ENCODE measurements at places on chromosomes 16 and 17.

DNA sequence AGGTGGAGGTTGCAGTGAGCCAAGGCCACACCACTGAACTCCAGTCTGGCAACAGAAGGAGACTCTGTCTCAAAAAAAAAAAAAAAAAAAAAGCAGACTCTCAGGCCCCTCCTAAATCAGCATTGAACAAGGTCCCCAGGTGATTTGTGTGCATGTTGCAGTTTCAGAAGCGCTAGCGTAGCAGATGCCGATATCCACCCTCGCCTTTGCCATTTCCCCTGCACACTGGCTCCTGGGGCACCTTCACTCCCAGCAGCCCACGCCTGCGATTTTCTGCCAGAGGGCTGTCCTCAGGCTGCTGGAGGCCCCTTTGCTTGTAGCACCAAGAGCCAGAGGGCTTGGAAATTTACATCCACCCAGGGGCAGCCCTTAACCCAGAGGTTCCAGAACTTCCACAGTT, 95.6 kb downstream of the WSCD1 start:
- DNase-seq, result no peak

DNA sequence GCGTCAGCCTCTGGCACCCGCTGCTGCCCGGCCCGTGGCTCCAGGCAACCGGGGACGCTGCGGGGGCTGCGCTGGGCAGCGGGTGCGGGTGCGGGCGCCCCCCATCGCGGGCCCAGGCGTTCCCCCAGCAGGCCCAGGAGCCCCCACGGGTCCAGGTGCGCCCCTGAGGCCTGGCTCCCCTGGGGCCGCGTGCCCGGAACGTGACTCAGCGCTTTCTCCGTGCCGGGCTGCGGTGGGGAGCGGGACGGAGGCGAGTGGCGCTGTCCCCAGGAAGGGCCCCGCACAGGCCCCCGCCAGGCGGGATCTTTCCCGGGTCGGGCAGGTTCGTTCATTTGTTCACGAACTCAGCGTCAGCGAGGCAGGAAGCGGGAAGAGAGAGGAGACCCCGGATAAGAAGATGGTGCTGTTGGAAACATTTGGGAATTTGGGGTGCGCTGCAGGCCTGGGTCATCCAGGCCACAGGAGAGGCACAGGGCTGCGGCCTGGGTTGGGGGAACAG, 18.4 kb upstream of the EXOC7 start:
- peak; percentile 28 for DNase-seq

DNA sequence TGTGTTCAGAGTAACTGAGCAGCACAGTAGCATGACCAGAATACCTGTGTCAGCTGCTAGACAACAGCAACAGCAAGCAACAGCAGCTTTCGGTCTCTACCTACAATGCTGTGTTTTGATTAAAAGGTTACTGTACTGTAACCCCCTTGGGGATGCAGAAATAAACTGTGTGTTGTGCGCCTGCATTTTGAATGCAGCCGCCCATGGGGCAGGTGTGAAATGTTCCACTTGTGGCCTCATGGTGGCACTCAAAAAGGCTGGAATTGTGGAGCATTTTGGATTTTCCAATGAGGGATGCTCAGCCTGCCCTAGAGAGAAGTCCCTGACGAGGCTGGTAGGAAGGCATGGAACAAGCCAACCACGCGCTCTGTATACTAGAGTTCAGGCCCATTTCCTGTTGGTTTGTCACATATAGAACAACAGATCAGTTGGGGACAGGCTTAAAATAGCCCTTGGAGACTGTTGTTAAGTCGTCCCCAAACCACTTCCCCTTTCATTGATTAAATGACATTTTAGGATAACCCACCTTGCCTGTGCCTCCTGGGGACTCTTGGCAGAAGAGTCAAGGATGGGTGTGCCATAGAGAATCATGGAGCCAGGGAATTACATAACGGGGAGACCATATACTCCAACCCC, 27.1 kb downstream of the SCPEP1 start:
- peak; percentile 33 for DNase-seq

- no peak for DNase-seq
Measured at GRCh38 chr16:58013201-58013956, 12.2 kb downstream of the USB1 start.

- no peak for DNase-seq
Measured at GRCh38 chr17:36808180-36808661, 129.1 kb upstream of the LHX1 start.

- no peak for DNase-seq
Measured at GRCh38 chr17:79050551-79050950, 24.1 kb upstream of the ENGASE start.

DNA sequence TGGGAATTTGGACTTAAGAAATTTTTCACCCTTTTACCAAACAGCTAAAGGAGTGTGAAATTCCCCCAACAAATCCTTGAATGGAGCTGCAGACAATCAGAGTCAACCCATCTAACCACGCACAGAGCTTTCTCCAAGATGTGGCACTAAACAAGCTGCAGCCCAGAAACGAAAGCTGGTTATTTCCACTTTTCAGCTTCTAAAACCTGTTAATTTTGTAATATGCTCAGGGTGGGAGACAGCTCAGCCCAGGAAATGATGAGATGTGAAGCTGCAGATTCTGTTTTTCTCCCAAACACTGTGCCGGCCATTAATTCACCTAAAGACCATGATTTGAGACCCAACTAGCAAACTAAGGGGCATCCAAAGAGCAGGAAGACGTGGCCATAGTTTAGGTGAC, 33.2 kb upstream of the ABR start:
- DNase-seq, result no peak

DNA sequence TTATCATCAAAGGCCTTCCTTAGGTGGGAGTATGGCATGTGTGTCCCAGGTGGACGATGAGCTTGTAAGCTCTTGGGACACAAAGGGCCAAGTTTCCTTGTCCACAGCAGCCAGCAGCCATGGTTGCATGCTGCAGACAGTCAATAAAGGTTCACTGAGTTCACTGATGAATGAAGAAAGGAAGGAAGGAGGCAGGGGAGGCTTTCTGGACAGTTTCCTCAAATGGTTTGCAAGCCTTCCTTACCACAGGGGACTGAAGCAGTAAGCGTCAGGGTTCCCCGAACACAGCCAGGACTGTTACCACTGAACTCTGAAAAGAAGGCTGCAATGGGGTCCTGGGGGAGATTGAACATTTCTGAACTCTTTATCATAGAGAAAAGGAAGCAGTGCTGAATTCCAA, 111.1 kb downstream of the GAS7 start:
- no peak for DNase-seq

DNA sequence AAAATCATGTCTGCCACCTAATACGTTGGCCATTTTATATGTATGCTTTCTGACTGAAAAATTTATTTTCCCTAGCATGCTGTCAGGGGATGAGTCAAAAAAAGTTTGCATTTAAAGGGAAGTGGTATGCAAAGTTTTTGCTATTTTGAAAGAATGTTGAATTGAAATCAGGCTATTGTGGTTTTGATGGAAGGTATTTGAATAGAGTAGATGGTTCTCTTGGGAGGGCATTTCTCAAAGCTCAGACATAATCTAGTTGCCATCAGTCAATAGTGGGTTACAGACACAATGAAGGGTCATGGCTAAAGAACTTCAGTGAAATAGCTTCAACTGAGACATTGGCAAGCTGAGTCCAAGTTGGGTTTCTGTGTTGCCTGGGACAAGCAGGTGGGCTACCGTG, 102.4 kb downstream of the MAP2K6 start:
- no peak for DNase-seq

GRCh38 chr16:12837291-12837690, 33.6 kb upstream of the CPPED1 start:
- no peak for DNase-seq

DNA sequence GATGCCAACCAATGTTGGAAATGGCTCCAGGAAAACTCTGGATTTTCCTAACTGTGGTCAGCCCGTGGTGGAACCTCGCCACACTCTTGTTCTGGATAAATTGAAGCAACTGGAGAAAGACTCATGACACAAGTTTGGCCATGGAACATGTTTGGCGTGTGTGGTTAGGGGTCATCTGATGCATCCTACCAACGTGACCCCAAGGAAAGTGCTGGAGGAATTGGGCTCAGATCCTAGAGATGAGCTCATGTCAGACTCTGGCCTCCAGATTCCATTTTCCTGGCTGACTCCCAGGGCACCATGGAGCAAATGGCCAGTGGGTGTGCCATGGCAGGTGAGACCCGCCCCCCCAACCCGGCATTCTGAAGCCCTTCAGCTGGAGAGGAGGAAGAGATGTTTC, 58.5 kb downstream of the CACNG5 start:
- no peak for DNase-seq

- no peak for DNase-seq
Measured at GRCh38 chr16:87264634-87265033, 52.6 kb downstream of the C16orf95 start.

GRCh38 chr16:49856672-49857330, 889 bp upstream of the ZNF423 start:
- peak; percentile 30 for DNase-seq

DNA sequence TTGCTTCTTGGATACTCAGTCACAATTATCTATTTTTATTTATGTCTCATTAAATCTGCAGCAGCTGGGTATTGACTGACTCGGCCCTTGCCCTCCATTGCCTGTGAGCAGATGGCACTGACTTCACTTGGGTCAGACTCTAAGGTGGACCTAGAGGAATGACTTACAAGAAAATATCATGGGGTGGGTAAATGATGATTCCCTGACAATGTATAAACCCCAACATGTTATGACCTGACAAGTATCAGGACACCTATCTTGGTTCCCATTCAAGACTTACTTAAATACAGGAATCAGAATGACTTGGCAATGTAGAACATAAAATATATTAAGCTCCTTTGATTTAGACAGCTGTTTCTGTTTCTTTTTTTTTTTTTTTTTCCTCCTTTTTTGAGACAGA, 953.5 kb downstream of the CDH11 start:
- no peak for DNase-seq

DNA sequence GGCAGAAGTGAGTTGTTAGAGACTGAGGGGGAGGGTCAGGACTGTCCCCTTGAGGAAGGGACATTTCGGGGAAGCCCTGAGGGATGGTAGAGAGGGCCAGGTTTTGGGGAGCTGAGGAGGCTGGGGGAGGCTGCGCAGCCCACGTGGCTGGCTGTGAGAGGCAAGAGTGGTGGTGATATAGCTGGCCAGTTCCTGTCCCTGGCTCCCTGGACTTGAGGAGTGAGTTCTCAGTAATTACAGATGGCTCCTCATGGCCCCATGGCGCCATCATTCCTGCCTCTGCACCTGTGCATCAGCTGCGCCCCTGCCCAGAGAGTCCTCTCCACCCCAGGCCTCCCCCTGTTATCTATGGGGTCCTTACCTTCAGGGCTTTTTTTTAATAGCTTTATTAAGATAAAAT, 30.3 kb downstream of the MPRIP start:
- no peak for DNase-seq

GRCh38 chr16:88883946-88884345, 17.5 kb upstream of the PABPN1L start:
- DNase-seq, result no peak

DNA sequence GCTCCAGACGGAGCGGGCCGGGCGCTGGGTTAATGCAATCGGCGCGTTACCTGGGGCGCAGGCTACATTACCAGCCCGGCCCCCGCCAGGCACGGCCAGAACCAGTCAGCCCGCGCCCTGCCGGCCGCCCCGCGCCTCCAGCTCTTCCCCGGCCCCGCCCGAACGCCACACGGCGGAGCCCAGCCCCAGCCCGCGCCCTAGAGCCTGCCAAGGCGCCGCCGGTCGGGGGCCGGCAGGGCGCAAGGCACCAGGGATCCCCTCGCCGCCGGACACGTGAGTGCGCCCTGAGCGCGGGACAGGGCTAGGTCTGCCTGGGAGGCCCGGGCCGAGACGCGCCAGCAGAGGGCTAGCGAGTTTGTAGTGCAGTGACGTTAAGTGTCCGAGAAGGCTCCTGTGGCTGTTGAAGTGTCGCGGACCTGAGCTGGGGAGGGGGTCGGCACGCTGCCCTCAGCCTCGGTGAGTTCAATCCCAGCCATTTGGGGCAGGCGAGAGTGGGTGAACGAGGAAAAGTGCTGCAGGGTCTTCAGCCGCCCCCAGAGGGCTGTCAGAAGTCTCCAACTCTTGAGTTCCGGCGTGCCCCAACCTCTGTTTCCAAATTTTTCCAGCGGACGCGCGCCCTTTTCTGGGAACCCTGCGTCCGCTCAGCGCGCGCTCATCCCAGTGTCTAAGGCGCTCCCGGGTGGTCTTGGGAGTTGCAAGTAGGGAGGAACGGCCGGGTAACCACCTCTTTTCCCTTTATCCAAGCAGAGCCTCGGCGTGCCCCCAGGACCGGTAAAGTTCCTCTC, at the start of gene SLC6A2:
Gene SLC6A2 (plus strand): TSS at position 92 of the 785 bp plus-strand sequence. CDS start 707 bp downstream, outside the sequence.
- DNase-seq, result no peak

GRCh38 chr17:79993390-79994227, 42.1 kb downstream of the TBC1D16 start:
- peak; percentile 21 for DNase-seq

- no peak for DNase-seq
Measured at GRCh38 chr16:5415123-5415522, 317.5 kb upstream of the EEF2KMT start.

DNA sequence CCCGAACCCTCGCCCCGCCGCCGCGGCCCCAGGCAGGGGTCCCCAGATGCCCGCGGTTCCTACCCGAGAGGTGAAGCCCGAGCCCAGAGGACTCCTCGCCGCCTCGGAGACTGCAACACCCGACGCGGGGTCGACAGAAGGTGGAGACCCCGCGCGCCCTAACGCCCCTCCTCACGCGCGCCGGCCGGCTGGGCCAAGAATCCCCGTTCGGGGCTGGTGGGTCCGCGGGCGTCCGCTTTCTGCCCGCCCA, 515 bp downstream of the SUMO2 start:
- no peak for DNase-seq

DNA sequence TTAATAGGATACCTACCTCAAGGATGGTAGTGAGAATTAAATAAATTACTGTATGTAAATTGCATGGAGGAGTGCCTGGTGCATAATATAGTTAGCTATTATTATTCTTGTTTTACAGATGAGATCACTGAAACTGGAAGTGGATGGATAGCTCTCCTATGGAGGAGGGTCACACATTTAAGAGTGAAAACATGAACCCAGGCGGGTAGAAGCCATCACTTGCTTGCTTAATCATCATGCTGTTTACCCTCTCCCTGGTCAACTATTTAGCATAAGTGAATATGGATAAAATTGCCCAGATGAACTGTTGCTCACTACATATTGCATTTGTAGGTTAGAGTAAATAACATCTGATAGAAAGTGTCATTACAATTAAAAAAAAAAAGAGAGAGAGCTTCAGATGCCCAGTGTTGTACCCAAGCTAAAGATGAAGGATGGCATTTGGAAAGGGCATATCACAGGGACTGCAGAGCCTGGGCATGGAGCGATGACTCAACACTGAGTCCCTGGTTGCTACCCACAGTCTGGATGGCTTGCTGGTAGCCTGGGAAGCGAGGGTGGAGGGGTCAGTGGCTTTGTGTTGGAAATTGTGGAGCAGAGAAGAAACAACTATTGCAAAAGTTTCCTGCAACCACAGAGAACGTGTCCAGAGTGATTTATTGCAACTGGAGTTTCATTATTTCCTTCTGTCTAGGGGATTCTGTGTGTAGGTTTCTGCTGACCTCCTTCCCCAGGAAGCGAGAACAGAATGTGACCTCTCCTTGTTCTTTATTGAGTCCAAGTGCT, 414.4 kb downstream of the SHISA9 start:
- no peak for DNase-seq

DNA sequence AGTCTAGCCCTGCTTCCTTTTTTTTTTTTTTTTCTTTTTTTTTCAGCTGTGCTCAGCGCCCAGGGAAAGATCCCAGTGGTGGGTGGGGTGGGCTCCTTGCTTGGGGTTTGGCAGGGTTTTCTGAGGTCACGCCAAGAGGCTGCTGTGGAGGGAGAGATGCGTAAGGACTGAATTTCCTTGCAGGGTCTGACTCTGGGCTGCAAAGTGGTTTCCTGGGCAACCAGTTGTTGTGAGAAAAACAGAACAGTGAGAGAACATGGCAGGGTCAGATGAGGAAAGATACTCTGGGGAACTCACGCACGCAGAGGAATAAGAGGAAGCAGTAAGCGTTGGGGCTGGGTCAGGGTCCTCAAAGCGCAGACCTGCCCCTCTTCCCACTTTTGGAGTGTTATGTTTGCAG, 119.5 kb downstream of the IRF8 start:
- no peak for DNase-seq

All from hematopoietic multipotent progenitor cell treated with erythropoietin and hydrocortisone succinate and interleukin-3 and kit ligand, for 8 days (in vitro differentiated cells).